ENCODE measurements at places on chromosomes 4 and X.

DNA sequence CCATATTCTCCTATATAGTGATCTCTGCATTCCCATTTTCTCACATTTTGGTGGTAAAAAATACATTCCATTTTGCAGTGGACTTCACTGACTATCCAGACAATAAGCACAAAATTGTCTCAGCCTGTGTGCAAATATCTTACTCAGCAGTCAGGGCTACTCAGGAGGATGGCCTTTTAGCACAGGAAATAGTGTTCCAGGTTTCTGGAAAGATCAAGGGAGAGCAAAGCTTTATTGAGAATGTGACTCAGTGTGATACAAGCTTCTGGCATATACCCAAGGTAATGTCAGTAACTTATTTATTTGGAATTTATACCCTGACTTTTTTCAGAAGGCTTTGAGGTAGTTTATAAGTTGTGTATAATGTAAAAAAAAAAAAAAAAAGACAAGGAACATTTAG, 233.4 kb downstream of the TEX13A start:
- DNase-seq: peak; percentile 33

- no peak for DNase-seq
Observed at GRCh38 chr4:157282019-157282418, 61.5 kb downstream of the GRIA2 start.

- DNase-seq: peak; percentile 4
Observed at GRCh38 chrX:50100188-50100587, 100.6 kb downstream of the AKAP4 start.

- no peak for DNase-seq
Observed at GRCh38 chrX:74906417-74906816, 18.8 kb downstream of the NEXMIF start.

DNA sequence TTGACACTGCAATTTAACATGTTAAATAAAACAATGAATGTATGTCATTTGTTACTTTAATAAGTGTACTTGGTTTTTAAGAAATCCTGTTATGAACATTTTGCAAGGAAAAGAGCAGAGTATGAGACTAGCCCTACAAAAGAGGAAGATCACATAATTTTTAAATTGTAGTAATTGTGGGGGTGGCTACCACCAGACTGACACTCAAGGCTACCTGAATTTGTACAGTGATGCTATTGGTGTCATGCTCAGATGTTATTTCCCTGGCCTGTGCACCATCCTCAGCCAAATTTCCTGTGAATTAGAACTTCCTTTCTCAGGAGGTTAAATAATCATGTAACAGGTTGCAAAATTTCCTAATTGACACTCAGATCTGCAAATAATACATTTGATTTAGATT, 157.5 kb downstream of the BANK1 start:
- DNase-seq: no peak

- DNase-seq: no peak
Observed at GRCh38 chr4:147786531-147786930, 54.6 kb downstream of the ARHGAP10 start.

GRCh38 chr4:78528327-78528726, 23.2 kb upstream of the ANXA3 start:
- DNase-seq: peak; percentile 69

Data from fibroblast of skin of right quadriceps (primary cell).